ENCODE measurements at places on chromosomes 7 and 10. TPM values are rescaled to one million over a fixed set of nuclear protein-coding genes. Genes with fewer than 3 reads are reported as not detected.

DNA sequence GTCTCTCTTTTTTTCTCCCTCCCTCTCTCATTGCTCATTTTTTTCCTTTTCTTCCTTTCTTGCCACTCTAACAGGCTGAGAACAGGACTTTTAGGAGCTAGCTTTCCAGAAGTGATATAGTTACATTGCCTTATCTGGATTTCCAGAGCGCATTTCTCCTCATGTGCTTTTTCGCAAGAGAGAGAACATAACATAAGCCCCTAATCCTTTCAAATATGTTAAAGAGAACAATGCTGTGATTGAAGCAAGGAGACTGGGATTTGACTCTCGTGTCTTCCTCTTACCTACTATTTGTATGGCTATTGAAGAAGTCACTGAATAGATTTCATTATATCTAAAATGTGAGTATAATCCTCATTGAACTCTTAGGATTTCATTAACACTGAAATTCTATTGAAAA lies 101.2 kb upstream of the PRPS1L1 start:
- DNase-seq: no peak

DNA sequence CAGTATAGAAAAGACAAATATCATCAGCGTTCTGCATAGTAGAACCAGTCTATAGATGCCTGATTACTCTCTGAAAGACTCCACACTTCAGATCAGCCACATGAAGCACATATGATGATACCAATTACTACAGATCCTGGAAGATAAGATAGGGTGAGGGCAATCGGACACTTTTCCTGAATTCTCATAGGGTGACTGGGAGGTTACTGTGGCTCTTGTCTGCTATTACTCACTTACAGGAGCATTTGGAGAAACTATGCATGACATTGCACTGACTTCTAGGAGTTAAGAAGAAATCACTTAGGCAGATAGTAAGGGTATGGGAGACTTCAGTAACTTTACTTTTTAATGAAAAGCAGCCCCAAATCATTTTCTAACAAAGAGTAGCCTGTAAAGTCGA lies 1140.9 kb downstream of the XPNPEP1 start:
- no peak for DNase-seq

DNA sequence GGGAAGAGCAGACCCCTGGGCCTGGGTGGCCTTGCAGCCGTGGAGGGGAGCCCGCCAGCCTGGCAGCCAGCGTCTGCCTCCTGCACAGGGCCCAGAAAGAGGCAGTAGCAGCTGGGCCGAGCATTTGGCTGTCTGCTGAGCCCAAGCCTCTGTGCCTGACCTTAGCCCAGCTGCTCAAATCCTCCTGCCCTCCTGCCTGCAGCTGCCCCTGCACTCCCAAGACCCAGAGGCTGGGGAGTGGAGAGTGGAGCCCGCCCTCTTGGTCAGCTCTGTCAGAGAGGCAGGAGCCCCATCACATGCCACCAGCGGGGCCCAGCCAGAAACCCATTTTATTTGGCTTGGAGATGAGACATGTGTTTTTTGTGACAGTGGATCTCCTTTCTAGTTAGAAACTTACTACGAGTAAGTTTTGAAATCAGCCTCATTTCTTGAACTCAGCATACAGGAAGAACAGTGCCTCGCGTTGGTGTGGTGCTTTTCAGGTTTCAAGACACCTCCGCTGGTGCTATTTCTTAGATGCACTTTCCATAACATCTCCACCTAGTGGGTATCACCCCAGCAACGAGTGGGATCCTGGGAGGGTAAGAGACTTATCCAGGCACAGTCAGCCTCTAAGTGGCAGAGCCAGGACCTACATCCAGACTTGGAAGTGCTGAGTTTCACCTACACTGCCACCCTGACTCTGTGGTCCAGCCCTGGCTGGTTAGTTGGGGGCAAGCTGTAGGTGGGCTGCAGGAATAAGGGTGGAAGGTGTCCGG lies 477.1 kb downstream of the RPS24 start:
- DNase-seq: no peak

DNA sequence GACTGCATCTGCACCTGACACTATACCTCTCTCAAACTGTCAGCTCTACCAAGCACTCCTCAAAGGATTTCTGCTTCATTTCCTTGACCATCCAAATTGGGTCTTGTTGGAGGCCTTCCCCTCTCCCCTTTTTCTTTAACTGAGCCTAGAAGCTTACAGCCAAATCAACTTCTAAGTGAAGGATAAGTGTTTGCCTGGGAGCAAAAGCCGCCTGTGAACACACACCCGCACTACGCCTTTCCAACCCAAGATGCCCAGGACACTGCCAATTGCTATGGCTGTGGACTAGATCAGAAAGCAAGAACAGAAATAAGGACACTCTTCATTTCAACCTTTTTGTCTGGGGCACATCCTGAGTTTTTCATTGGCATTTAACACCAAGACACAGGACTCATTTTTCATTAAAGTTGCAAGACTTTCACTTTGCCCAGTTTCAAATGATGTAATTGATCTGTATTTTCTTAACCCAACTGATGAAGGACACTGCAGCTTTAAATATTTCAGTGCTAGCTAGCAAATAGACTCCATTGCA lies 52.8 kb downstream of the CPEB3 start:
- DNase-seq: no peak

- DNase-seq: no peak
Observed at GRCh38 chr7:92489634-92490033, 11.9 kb upstream of the ERVW-1 start.

- DNase-seq: no peak
Observed at GRCh38 chr10:31756729-31757110, 171.9 kb downstream of the ARHGAP12 start.

- no peak for DNase-seq
Observed at GRCh38 chr7:122887198-122887597, 938 bp upstream of the CADPS2 start.

PON1 gene
- total RNA-seq: not detected

- DNase-seq: no peak
Observed at GRCh38 chr10:44937196-44938005, 22.2 kb upstream of the RASSF4 start.

KIAA1549 gene
- total RNA-seq: 1.7 TPM

DNA sequence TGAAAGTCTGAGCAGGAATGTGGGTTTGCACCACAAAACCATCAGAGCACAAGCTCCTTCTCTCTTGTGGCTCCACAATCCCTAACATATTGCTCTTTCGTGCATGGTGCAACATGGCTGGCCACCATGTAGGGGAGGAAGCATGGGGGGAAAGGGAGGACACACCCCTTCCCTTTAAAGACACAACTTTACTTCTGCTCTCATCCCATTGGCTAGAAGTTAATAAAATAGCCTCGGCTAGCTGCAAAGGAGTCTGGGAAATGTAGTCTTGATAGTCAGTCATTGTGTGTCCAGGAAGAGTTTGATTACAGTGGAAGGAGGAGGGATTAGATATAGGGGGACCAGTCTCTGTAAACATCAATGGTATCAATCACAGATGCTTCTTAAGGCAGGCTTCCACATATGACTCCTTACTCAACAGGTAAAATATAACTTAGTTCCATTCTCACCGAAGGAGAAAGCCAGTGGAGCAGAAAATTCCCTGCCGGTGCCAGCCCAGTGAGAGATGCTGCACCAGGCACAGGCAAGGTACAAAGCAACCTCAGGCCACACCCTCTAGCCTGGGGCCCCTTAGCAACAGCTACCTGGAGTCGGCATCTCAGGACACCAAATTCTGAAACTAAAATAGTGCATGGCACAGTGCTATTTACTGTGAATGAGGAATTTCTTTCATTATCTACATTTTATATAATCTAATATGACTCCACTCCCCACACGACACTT lies 124.7 kb upstream of the CTBP2 start:
- DNase-seq: no peak

DNA sequence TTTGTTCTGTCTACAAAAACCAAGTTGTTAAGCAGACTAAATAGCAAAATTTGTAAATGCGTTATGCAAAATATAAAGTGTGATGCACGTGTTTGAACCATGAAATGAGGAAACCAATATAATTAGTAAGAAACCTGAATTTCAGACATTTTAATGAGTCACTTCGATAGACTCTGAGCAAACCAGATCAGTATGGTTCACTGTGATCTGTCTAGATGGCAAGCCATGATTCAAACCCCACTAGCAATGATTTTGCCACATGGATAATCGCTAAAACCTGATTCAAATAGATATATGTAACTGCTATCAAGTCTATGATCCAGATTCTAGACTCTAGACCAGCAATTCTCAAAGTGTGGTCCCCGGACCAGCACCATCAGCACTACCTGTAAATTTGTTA lies 24.8 kb downstream of the ZC3HAV1 start:
- DNase-seq: no peak

DNA sequence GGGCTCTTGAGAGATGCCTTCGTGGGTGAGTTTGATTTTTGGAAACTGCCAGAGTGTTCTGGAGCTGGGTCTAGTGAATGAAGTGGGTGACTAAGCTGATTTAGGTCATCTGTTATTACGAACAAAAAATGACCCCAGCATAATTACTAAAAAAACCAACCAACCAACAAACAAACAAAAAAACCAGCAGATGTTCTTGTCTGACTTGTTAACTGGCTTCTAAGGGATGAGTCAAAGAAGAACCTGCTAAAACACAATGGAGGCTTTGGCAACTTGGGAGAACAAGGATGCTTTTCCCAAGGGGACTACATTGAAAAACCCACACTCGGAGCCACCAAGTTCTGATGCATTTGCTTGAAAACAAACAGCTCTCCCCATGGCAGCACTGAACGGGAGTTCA lies 11.5 kb downstream of the TACR2 start:
- no peak for DNase-seq

DNA sequence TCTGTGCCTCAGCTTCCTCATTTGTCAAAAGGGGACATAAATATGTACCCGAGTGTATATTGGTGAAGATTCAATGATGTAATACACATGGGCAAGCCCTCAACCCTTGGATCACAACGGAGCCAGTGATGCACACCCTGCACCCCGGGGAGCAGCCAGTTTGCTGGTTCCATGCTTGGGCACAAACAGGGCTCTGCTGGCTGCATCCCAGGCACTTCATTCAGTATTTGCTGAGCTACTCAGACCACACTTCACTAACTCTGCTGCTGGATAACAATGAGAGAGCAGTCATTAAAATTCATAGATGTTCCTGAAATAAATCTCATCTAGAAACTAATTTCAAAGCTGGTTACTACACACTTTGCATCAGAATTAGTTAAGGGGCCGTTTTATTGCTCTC lies 72.0 kb downstream of the SCRN1 start:
- DNase-seq: no peak

DNA sequence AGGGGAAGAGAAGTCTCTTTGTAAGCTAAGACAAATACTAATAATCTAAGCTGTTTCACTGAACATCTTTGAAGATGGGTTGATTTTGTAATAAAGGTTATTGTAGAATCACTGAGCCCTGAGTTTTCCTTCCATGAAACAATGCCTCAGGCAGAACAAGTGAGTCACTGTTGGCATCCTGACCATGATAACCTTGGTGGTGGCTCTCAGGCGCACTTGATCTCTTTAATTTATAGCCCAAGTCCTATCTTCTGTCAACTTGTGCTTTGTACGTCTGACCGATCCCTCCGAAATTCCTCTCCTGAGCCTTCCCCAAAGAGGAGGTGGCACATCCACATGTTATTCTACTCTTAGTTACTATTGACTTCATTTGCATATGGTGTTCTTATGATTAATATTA lies 812.9 kb downstream of the REEP3 start:
- no peak for DNase-seq

DNA sequence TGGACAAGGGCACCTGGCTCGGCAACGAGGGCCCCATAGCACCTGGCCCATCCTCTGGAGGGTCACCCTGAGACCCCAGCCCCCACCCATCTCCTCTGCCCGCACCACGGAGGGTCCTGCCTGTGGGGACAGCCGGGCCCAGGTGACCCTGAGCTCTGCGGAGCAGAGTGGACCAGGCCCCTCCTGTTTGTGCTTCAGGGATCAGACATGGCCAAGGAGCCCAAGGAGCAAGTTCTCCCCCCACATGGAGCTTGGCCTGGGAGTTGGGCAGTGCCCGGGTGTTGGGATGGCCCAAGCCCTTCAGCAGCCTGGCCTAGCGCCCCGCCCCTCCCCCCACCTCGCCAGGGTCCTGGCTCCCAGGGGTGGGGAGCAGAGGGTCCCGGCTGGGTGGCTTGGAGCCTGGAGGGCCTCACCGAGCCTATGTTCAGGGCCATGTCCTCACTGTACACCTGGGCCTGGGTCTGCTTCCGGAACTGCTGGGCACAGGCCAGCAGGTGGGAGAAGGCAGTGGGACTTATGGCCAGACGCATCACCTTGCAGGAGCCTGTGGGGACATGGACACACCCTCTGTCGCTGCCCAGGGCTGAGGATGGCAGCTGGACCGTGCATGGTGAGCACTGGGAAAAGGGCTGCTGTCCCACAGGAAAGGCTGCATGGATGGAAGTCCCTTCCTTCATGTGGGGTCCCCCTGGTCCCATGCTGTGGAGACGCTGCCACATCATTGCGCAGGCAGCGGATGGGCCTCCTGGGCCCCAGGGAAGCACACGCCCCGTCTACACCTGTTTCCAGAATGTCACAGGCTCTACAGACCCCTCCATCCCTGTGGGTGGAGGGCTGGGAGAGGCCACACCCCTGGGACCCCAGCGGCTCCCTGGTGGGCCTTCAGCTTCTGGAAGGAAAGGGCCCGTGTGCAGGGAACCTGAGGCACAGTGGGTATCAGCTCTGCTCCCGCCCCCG lies 49.2 kb upstream of the NKX6-2 start:
- no peak for DNase-seq

DNA sequence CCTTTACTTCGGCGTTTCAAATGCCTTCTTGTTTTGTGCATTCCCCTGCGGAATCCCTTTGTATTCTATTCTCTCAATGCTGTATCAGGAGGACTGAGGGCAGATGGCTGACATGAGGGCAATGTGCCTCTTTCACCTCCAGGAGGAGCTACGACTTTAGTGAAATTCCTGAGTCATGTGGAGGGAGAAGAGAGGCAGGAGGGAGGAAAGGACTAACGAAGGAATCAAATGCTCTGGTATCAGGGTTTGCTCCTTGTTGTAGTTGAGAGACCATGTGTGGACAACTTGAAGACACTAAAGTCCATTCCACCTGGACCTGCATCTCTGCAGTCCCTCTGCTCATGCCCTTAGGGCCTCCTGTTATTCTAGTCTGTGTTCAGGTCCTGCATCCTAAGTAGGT lies 40.2 kb upstream of the PRSS58 start:
- no peak for DNase-seq
